SIG-M5 (cell line): ENCODE measurements at places on chromosomes 5 and 9.

GRCh38 chr5:54387659-54388232 is 67.8 kb upstream of the HSPB3 start:
- no peak for DNase-seq

GRCh38 chr5:171823269-171823668 is 37.7 kb downstream of the SMIM23 start:
- DNase-seq: no peak

DNA sequence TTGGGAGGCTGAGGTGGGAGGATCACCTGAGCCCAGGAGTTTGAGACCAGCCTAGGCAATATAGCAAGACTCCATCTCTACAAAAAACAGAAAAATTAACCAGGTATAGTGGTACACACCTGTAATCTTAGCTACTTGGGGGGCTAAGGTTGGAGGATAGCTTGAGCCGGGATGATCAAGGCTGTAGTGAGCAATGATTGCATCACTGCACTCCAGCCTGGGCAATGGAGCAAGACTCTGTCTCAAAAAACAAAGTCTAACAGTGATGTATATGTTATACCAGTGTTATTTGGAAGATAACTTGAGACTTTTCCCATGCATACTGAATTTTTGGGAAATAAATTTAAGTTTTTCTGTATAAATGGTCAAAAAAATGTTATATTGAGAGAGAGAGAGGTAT is 146.3 kb downstream of the ZCCHC7 start:
- DNase-seq: no peak

DNA sequence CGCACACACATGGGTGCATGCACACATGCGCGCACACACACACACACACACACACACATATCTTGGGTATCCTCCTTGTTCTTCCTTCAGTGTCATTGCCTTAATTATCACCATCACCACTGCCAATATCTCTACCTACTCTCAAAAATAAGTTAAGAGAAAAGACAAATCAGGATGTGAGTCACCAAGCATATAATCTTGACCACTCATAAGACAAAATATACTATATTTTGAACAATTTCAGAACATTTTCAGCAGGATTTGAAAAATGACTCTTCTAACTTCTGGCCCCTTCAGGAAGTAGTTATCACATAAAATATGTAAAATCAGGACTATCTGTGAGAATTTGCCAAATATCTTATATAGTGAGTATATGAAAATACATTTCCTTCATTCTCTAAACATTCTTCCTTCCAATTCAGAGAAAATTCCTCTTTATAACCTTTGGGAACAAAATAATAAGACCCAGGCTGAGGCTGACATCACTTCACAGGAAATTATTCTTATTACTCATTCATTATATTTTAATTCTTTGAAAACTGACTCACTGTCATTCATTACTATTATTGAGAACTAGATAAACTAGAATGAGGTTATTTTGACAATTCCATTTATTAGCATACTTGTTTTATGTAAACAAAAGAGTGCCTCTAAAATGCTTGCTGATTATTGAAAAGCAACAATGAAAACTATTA is 772.0 kb upstream of the ACO1 start:
- no peak for DNase-seq

- no peak for DNase-seq
These were observed 4.3 kb upstream of the SLC36A2 start for GRCh38 chr5:151351671-151352070.

DNA sequence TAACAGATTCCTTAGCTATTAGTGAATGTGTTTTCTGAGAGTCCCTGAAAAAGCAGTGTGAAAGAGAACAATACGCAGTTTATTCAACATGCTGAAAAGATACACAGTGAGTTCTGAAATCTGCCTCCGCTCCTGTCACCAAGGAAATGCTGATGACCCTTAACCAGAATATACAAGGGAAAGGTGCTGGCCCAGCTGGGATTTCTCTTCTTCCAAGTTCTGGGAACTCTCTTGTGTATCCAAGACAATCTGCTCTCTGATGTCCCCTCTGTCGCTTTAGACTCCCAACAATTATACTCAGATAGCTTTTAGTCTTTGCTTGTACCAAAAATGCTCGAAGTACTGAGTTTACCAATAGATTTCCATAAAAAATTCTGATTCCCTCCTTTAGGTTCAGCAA is 214.9 kb downstream of the TMEM167A start:
- no peak for DNase-seq

DNA sequence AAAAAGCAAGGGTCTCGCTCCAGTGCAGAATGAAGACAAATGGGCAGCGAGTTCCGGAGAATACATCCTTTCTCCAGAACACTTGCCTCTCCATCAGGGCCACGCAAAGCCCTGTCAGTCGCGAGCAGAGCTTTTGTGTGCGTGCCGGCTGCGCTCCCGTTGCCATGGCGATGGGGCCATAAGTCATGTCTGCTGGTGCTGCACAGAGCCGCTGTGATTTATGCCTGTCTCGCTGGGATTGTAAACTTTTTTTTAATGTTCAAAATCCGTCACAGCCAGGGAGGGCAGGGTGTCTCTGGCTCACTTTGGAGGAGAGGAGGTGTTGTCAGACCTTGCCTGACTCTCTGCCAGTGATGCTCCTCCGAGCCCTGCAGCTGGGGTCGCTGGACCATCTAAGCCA is 272.7 kb downstream of the TRIM32 start:
- DNase-seq: no peak

- no peak for DNase-seq
These were observed 77.6 kb downstream of the CD180 start for GRCh38 chr5:67119010-67119409.

- no peak for DNase-seq
These were observed 30.0 kb downstream of the INSYN2B start for GRCh38 chr5:169950333-169950732.

- no peak for DNase-seq
These were observed 118.3 kb downstream of the NR6A1 start for GRCh38 chr9:124652615-124653393.
